ENCODE measurements at places on chromosomes 2 and 18.

GRCh38 chr2:225889452-225889851 is 489.9 kb downstream of the NYAP2 start:
- no peak for DNase-seq

- DNase-seq = peak; percentile 45
Measured at GRCh38 chr2:233399306-233400225, 45.3 kb downstream of the DGKD start.

DNA sequence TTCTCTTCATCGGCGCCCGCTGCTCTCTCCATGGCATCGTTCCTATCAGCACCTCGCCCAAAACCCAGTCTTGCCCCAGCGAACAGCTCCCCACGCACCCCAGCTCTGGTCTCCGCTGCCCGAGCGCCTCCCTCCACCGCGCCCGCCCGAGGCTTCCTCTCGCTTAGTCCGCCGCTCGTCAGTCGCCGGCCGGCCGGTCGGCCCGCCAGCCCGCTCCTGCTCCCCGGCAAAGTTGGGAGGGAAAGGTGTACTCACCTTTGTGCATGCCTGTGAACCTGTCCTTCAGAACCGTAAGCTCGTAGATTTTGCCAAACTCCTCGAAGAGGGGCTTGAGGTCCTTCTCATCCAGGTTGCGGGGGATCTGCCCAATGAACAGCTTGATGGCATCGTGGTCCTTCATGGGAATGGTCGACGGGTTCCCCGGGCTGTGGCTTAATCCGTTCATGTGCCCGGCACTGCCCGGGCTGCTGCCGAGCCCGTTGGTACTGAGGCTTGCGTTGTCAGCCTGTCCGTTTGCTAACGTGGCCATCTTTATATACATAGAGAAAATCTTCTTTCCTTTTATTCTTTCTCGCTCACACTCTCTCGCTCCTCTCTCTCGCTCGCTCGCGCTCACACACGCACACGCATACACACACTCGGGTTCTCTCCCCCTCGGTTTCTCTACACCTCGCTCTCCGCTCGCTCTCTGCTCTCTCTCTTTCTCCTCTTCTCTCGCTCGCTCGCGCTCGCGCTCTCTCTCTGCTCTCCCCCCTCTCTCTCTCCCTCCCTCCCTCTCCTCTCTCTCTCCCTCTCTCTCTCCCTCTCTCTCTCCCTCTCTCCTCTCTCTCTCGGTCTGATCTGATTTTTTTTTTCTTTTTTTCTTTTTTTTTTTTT is at the start of gene CELF4:
TSS of gene CELF4 (minus strand) at position 698 of the 876 bp plus-strand sequence.
- no peak for DNase-seq

GRCh38 chr18:78891185-78891762 is 88.3 kb upstream of the SALL3 start:
- DNase-seq = no peak

DNA sequence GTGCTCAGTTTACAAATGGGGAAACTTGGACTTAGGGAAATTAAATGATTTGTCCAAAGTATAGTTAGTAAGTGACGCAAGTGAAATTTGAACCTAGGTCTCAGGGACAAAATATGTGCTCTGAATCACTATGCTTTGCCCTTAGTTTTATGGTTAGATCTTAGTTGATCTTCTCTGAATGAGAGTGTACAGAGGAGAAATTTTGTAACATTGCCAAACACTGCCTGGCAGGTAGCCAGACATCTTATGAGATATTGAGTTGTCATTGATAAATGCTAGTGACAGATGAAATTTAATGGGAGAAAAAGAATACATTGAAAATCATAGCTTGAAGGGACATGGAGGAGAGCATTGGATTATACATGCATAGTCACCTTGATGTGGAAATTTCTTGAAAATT is 91.4 kb downstream of the GALNT1 start:
- DNase-seq = no peak

DNA sequence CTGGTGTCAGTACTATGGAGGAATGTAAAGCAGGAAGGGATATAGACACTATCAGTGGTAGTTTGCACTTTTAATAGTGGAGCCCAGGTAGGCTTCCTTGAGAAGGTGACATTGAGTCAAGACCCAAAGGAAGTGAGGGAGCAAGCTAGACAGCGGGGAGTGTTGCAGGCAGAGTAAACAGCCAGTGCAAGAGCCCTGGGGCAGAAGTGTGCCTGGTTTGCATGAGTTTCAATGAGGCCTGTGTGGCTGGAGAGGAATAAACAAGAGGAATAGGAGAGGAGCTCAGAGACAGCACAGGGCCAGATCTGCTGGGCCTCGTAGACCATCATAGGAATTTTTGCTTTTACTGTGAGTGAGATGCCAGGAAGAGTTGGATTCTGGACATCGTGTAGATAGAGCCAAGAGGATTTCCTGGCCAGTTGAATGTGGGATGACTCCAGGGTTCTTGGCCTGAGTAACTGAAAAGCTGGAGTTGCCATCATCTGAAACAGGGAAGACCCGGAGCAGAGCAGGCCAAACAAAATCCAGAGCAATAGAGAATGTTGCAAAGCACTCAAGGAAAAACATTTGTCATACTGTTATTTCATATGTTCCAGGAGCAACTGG is 102.5 kb downstream of the SP3 start:
- DNase-seq = no peak

DNA sequence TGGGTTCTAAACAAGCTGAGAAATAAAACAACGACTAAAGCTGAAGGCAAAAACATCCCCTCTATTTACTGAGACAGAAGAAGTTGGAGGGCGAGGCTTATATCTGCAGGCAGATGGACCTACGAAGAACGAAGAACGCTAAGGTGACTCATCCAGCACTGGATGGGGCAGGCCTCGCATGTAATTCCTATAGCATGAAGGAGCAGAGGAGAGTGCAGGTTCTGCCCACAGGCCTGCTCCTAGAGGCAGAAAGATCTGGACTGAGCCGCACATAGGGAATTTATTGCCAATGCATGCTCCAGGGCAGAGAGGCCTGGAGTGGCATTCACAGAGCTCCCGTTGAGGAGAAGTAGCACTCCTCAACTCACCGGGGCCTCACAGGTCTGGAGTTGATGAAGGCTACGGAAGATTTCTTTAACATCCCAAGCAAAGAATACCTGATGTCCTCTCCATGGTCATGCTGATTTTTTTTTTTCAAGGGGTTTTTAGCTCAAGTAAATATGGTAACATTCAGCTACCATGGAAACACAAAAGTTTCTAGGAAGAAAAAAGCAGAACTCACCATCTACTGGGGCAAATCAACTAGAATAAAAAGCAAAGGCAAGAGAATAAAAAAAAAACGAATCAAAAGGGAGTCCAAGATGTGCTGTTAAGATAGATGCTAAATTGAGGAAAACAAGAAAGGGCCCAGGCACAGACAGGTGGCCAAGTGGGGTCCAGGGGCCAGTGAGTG is 10.4 kb upstream of the METTL21A start:
- no peak for DNase-seq

DNA sequence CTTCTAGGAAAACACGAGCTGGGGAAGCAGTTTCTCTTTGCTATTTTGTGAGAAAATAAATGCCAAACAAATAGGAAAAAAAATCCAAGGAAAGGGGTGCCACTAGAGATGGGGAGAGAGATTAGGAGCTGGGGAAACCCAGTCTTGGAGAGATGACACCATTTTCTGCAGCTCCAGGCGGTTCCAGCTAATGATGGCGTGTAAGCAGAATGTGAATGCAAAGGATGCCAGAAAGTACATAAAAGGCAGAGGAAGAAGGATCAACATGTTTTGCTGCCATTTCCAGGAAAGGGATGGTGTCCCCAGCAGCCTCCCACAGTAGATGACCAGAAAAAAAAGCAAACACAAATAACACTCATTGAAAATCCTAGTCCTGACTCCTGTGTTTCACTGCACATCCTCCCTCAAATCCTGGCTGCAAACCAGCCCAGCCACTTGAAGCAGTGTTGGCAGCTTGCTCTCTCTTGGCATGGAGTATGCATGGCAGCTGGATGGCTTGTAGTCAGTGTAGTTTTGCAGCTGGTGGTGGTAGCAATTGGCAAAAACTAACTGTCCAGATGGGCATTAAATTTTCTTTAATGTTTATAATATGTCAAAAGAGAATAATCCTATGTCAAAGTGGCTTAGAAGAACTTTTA is 93.6 kb downstream of the FTCDNL1 start:
- DNase-seq = no peak

- DNase-seq = peak; percentile 66
Measured at GRCh38 chr2:46229134-46230063, 67.8 kb upstream of the EPAS1 start.

DNA sequence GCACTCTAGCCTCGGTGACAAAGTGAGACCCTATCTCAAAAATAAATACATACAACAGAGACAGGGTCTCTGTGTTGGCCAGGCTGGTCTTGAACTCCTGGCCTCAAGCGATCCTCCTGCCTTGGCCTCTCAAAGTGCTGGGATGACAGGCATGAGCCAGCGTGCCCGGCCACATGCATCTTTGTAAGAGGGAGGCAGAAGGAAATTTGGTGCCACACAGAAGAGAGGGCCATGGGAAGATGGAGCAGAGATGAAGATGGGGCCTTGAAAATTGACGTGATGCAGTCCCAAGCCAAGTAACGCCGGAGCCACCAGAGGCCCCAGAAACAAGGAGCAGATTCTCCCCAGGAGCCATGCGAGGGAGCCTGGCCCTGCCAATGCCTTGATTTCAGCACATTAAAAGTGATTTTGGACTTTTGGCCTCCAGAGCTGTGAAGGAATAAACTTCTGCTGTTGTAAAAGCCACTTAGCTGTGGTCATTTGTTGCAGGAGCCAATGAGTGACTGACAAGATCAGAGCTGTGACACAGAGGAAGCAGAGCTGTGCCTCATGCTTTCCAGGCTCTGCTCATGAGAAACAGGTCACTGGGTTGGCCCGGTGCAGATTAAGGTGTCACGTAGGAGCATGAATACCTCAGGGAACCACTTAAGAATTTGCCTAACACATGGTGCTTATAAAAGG is 2.7 kb upstream of the SLC66A2 start:
- DNase-seq = no peak

DNA sequence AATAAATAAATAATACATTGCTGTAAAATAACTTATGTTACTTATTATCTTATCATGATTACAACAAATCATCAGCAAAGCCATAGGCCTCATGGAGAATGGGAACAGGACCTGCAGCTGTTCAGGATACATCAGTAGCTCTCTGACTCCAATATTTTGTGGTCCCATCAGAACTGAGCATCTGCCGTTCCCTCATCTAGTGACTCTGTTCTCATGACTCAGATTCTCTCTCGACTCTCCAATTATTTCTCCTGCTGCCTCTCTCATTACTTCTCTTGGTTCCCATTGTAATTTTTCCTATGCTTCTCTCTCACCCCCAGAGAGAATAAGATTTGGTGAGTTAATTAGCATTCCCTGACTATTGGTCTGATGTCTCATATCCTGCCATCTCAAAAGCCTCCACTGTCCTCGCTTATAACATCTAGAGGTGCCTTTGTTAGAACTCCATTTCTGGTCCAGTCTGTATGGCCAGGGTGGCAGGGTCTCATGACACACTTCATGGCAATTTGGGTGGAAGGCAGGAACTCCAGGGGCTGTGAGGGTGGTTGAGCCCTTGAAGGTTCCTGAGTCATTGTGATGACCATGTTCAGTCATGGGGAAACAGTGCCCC is 78.0 kb upstream of the TANC1 start:
- no peak for DNase-seq

DNA sequence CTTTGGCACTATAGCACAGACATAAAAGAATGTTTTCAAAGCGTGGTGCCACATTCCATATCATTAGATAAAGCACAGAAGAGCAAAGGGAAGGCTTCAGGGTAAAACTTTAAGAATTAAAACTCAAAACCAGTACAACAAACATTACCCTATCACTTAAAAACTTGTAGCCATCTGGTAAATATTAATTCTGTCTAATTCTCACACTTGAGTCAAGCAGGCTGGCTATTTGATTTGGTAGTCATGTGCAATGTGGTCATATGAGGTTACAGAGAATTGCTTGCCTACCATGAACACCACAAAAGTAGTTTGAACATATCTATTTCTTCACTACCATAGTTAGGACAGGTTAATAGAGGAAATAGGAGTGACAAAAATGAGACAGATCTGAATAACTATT is 244.9 kb downstream of the IRS1 start:
- DNase-seq = no peak

DNA sequence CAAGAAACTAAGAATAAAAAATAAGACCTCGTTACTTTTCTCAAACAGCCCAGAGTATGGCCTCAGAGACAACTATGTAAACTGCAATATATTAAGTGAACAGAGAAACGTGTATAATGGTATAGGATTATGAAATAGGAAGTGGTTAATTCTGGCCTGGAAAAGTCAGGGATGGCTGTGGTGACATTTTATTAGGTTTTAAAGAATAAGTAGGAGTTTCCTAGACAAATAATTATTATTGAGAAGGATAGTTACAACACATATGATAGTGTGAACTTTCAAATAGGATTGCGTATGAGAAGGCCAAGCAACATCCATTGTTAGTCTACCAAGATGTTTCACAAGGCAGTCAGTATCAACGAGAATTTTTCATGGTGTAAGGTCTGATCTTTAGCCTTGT is 244.1 kb downstream of the LPIN1 start:
- no peak for DNase-seq

- peak; percentile 53 for DNase-seq
Measured at GRCh38 chr2:144659731-144660275, 139.9 kb upstream of the ZEB2 start.

- no peak for DNase-seq
Measured at GRCh38 chr2:42156721-42157120, 12.4 kb upstream of the EML4 start.

DNA sequence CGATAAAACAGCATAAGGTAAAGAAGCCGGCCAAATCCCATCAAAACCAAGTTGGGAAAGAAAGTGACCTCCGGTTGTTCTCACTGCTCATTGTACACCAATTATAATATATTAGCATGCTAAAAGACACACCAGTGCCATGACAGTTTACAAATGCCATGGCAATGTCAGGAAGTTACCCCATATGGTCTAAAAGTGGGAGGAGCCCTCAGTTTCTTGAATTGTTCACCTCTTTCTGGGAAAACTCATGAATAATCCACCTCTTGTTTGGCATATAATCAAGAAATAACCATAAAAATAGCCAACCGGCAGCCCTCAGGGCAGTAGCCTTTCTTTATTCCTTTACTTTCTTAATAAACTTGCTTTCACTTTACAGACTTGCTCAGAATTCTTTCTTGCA is 544.9 kb upstream of the SETBP1 start:
- DNase-seq = no peak

DNA sequence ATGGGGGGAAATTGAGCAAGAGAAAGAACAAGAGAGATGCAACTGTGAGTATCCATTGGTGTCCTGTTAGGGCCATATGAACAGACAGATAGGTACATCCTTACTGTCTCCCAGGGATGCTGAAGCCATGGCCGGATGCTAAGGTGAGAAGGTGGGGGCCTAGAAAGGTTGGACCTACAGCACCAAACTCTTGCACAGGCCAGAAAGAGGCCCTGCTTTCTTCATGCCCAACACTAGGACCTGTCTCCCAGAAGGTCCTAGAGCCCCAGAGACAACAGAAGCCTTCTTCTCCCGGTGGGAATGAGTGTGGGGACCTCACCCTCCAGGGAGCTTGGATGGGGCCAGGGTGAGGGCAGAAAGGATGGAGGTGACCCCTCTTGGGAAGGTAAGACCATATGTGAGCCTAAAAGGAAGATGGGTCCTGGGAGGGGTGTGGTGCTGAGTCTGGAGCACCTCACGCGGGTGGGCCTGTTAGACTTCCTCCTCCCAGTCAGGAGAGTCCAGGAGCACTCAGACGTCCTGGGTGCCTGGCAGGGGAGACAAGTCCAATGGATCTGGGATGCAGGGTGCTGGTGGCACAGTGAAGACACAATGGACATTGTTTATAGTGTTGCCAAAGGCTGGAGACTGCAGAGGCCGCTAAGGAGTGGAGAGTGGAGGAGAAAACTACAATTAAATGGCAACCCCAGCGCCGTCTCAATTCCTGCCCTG is 265.3 kb downstream of the CYP26B1 start:
- DNase-seq = no peak

GRCh38 chr2:241199897-241200821 is 11.7 kb downstream of the ANO7 start:
- DNase-seq = no peak

GRCh38 chr2:515441-516127 is 161.6 kb downstream of the TMEM18 start:
- no peak for DNase-seq
